Cortex of kidney (tissue), 1 donor: ENCODE measurements at places on chromosomes 7 and 10.

- no peak for DNase-seq
Observed at GRCh38 chr7:117683430-117684175, 189.6 kb downstream of the CTTNBP2 start.

- DNase-seq, result no peak
Observed at GRCh38 chr7:113799896-113800295, 118.9 kb downstream of the PPP1R3A start.

GRCh38 chr10:100738055-100738827 is 7.1 kb upstream of the PAX2 start:
- no peak for DNase-seq

DNA sequence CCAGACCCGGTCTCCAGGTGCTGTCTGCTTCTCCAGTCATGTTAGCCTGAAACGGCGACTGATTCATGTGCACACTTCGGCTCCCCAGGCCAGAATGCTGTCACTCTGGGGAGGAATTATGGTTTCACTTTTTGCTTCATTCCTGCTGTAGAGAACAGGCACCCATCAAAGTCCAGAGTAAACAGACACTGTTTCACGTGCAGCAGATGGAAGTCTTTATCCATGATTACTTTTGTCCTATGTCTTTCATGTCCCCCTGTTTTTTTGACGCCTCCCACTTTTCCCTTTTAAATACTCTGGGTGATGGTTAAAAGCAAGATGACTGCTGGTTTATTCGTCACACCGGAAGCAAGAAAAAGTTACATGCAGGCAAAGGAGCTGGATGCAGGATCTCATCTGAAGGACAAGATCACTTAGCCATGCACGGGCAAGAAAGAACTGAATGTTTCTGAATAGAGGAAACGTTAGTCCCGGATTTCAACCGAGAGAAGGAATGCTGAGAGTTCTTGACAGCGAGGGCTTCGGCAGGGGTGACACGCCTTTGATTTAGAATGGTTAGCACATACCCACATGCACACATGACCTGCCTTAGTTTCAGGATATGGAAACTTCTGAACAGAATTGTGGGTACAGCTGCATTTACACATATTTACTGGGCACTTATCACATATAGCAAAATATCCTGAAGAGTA is 250.0 kb upstream of the KLF6 start:
- DNase-seq, result no peak

- no peak for DNase-seq
Observed at GRCh38 chr10:34154383-34154900, 660.7 kb downstream of the PARD3 start.

DNA sequence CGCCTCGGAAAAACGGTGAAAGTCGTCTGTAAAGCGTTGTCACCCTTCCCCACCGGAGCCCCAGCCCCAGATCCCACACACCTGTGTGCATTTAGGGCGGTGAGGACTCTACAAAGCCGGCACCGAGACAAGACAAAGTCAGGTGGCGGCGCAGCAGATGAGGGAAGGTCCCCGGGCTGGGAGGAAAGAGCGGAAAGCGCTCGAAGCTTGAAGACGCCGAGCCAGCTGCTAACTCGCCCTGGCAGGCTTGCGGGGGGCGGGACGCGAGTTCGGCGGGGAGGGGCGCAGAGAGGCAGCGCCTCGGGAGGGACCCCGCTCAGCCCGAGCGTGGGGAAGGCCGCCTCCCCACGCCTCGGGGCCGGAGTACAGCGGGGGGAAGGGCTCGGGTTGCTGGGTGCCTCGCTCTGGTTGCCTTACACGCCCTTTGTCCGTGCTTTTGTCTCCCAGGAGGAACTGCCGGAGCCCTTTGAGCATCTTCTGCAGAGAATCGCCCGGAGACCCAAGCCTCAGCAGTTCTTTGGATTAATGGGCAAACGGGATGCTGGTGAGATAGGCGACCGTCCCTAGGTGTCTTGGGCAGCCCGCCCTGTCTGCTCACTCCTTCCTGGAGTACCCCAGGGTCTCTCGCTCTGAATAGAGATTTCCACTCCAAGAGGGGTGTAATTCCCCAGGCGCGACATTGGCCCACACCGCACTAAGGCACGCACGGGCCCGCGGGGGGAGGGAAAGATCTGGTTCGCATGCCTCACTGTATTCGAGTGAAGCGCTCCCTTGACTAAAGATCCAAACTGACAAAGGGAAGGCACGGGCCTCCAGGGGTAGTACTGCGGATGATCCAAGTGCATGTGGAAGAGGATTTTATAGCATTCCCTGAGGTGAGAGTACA is 1.6 kb downstream of the TAC1 start:
- DNase-seq, result no peak

- no peak for DNase-seq
Observed at GRCh38 chr10:71038091-71038633, 149.8 kb upstream of the PCBD1 start.

DNA sequence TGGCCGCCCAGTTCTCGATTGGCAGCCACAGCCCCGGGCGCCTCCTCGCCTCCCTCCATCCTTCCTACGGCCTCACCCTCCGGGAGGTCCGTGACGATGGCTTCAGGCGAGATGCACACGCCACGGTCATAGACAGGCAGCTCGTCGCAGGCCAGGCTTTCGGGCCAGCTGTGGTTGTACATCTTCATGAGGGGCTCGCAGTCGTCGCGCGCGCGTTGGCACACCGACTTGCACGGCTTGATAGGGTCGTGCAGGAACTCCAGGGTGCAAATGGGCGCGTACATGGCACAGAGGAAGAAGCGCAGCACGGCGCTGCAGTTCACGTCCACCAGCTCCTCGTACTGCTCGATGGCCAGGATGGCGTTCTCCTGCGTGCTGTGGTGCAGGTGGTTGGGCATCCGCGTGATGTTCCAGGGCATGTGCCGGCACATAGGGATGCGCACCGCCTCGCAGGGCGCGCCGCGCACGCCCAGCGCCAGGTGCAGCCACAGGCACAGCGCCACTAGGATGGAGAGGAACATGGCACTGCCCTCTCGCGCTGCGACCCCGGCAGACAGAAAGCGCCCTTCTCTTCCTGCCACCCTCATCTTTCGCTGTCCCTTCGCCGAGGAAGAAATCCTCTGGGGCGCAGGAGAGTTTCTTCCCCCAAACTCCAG is 472 bp downstream of the SFRP4 start:
- no peak for DNase-seq

DNA sequence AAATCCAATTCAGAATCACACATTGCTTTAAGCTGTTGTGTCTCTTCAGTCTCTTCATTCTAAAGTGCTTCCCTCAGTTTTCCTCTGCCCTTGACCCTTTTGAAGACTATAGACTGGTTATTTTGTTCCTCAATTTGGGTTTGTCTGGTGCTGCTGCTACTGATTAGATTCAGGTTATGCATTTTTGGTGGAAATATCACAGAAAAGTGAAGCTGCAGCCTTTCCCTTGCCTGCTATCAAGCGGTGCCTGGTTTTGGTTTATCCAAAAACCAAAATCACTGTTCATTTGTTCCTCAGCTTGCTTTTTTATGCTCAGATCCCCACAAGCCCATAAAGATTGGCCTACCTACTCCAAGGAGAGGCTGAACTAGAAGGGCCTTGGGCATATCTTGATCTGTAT is 55.2 kb downstream of the ELMO1 start:
- no peak for DNase-seq

GRCh38 chr10:131818510-131819234 is 82.1 kb upstream of the PPP2R2D start:
- no peak for DNase-seq

DNA sequence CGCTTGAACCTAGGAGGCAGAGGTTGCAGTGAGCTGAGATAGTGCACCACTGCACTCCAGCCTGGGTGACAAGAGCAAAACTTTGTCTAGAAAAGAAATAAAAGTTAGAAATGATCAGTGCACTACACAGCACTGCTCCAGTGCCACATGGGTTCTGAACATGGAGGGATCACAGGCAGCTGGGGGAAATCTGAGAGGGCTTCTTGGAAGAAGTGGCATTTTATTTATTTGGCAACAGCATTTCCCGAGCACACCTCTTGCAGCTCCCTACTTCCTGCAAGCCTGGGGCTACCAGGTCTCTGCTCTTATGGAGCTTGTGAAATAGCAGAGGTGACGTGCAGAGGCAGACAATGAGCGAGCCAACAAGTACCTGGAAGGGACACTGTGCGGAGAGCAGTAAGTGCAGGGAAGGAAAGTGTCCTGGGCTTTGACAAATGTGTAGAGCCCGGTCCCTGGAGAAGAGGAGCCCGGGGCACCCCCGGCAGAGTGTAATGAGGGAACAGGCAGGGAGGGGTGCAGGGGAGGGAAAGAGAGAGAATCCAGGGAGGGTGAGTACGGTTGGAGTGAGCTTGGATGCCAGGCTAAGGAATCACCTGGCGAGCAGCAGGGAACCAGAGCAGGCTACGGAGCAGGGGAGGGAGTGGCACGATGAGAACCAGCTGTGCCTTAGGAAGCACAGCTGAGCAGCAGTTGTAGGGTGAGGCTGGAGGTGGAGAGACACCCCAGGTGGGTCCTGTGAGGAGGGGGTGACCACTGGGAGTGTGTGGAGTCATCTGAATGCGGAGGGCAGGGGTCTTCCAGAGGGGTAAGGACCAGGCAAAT is 104.6 kb upstream of the CTBP2 start:
- DNase-seq, result no peak

DNA sequence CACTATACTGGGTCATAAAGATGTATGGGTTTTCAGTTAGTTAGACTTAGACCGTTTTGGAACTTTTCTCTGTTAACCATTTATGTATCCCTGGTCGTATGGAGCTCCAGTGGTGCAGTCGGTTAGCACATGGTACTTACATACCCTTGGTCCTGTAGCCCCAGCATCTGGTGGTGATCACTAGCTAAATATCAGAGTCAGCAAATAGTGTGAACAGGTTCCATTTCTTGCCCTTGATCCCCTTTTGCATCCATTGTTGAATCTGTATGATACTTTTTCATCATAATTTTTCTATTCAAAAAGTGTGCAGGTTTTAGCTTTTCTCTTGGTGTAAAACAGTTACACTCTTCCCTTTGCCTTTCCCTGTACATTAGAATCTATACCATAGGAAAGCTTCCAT is 15.9 kb downstream of the NIPSNAP2 start:
- DNase-seq, result no peak

GRCh38 chr7:37491919-37492694 is 43.4 kb upstream of the ELMO1 start:
- no peak for DNase-seq

- DNase-seq, result no peak
Observed at GRCh38 chr10:4312051-4312835, 513.8 kb upstream of the AKR1E2 start.

DNA sequence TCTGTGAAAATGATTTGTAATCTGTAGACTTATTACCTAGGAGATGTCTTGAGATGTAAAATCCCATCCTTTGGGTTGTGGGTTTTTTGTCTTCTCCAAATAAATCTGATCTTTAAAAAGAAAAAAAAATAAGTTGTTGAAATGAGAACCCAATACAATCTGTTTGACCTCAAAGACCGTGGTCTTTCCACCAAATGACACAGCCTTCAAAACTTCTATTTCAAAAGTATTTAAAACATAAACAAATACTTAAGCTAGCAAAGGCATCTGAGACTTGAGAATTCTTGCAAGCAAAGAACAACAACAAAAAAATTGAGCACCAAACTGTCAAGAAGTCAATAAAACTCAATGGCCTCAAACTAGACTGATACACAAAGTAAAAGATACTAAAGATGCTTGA is 67.9 kb upstream of the HECW1 start:
- no peak for DNase-seq

DNA sequence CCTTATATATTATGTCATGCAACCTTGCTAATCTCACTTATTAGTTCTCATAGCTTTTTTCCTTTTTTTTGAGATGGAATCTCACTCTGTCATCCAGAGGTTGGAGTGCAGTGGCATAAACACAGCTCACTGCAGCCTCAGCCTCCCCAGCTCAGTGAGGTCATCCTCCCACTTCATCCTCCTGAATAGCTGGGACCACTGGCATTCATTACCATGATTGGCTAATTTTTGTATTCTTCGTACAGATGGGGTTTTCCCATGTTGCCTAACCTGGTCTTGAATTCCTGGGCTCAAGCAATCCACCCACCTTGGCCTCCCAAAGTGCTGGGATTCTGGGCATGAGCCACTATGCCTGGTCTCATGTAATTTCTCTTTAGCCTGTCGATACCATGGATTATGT is 89.1 kb upstream of the TRIM24 start:
- DNase-seq, result no peak

- no peak for DNase-seq
Observed at GRCh38 chr10:66869635-66870034, 56.2 kb upstream of the LRRTM3 start.

- no peak for DNase-seq
Observed at GRCh38 chr10:100996678-100997359, 2.8 kb upstream of the LZTS2 start.

DNA sequence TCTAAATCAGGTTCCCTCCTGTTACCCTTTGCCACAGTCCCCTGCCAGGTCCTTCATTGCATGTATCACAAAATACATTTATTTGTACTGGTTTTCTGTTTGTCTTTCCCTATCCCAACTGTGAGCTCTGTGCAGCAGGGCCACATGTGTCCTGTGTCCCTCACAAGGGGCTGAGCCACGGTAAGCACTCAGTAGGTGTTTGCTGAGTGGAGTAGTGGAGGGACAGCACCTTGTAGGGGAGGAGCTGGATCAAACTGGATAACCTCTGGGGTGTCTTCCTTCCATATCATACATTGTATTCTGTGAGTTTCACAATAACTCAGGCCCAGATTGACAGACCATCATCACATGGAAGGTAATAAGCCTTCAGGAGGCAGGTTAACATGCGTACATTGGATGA is 25.9 kb downstream of the PIK3CG start:
- DNase-seq, result no peak

DNA sequence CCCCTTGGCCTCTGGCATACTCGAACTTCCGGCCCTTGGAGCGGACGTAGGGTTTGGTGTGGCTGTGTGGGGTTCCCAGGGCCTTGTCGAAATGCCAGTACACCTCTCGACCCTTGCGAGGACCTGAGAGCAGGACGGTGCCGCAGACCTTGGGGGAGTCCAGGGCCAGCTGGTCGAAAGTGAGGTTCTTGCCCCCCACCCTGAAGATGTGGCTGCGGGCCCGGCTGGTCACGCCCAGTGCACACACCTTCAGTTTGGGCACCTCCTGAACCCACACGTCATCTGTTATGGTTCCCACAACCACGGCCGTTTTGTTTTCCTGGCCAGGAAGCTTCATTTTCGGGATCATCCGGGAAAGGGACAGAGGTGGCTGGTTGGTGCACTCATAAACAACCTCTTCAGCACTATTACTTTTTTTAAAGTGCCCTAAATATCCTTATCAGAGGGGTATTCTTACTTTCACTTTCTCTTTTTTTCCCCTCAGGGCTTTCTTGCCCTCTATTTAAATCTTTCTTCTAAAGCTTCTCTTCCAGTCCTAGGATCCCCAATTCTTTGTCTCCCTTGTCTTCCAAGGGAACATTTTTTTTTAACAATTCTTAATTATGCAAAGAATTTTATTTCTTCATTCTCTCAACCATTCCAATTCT is 44.9 kb upstream of the FAM3C start:
- no peak for DNase-seq

GRCh38 chr10:94320285-94320914 is 42.3 kb downstream of the NOC3L start:
- no peak for DNase-seq

DNA sequence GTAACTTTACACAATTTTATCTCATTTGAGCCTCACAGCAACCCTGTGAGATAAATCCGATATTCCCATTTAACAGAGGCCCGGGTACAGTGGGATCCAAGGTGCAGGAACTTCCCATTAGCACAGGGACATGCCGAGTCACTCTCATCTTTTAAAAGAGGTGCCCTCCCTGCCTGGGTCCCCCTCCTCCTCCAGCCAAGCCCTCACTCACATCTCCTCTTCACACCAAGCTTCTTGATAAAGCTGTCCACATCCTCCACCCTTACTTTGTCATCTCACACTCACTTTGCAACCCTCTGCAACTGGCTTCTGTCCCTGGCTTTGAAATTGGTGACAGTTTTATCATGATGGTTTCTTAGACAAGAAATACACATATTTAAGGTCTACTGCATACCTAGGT is 144.6 kb upstream of the RHEB start:
- DNase-seq, result no peak
